ENCODE measurements at places on chromosomes 16 and 17.

DNA sequence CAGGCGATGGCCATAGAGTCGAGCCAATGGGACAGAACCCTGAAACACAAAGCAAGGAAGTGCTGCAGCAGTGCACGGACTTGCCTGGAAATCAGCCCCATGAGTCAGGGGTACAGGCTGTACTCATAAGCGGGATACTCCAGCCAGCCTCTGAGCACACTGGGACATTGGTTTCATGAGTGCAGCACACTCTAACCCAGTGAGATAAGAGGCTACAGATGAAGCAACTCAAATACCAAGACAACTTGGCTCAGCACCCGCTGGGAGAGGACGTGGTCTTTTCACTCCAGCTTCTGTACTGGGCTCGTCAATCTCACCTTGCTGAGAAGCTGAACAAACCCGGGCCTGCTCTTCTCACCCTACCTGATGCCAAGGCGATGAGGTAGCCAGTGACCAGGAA, 98.2 kb downstream of the AXIN2 start:
- DNase-seq = no peak

DNA sequence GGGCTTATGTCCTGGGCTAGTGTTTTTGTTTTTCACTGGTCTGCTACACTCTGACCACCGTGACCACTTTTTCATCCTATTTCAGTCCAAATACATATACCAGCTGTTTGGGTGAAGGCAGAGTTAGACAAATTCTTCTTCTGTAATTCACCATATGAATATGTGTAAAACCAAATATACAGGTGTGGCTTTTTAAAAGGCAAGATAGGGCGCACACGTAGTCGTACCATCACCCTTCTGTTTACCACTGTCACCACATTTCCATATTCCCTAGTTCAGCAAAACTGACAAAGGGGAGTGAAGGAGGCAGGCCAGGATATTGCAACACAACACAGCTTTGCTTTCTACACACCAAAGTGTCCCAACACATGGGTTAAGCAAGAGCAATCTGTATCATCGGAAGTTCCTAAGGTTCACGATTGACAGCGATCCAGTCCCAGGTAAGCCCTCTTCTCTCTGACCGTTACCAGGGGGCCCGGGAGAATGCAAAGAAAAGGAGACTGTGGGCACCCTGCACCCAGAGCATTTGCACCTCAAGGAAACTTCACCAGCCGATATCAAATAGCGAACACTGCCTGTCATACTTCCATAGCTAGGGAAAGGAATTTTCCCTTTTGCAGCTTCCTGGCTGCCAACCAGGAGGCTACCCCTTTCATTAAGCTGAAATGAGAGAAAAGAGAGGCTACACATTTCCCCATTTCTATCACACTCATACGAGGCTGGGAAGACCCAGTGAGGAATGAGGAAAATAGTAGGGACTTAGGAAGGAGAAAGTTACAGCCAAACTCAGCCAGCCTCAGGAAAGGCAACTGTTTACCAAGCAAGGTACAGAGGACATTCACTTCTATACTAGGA, 23.1 kb downstream of the CREBBP start:
- no peak for DNase-seq

- DNase-seq = no peak
Observed at GRCh38 chr17:74921026-74921681, 1.9 kb downstream of the USH1G start.

DNA sequence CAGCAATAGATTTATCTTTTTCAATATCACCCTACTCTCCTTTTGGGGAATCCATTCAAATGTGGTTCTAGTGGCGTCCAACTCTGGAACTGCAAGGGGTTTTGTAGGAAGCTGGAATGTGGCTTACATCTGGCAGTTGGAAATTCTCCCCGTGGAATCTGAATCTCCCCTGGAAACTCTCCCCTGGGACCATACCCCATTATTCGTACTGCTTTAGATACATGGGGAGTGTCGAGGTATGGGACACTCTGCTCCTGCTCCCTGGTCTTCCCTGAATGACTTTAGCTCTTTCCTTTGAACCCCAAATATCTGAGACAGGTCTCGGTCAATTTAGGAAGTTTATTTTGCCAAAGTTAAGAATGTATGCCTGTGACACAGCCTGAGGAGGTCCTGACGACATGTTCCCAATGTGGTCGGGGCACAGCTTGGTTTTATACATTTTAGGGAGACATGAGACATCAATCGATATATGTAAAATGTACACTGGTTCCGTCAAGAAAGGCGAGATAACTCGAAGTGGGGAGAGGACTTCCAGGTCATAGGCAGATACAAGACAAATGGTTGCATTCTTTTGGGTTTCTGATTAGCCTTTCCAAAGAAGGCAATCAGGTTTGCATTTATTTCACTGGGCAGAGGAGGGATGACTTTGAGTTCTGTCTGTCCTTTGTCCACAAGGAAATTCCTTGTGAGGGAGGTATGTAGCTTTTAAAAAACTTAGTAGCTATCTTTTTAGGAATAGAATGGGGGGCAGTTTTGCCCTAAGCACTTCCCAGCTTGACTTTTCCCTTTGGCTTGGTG, 89.1 kb upstream of the CORO6 start:
- no peak for DNase-seq

- DNase-seq = no peak
Observed at GRCh38 chr17:61009663-61010062, 332.0 kb downstream of the BCAS3 start.

- DNase-seq = no peak
Observed at GRCh38 chr16:4338712-4339299, 12.3 kb downstream of the PAM16 start.

- DNase-seq = no peak
Observed at GRCh38 chr17:82094931-82095776, 2.9 kb downstream of the FASN start.

DNA sequence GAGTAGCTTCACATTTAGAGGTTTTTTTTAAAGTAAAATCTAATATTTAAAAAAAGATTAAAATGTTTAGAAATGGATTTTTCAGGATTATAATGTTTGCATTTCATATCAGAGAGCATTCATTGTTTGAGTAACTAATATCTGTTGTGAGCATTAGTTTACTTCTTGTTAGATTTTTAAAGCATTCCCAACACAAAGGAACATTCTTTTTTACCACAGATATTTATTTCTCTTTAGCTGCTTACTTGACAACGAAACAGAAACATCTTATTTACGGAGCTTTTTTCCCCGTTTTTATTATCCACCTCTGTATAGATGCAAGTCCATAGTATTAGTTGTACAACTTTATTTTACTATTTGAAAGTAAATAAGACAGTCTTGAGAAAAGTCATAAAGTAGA, 53.0 kb downstream of the NFAT5 start:
- DNase-seq = no peak

DNA sequence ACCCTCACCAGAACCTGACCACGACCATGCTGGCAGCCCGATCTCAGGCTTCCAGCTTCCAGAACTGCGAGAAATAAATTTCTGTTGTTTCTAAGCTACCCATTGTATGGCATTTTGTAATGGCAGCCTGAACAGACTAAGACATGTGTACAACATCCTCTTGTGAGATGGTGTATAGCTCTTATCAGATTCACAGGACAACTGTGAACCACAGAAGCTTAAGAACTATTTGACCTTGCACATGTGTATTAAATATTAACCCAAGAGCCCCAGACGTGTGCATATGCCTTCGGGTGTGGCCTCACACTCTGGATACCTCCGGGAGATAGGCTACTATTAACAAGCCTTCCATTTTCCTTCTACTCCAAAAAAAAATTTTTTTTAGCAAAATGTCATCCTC, 248.9 kb downstream of the SLC39A11 start:
- no peak for DNase-seq

DNA sequence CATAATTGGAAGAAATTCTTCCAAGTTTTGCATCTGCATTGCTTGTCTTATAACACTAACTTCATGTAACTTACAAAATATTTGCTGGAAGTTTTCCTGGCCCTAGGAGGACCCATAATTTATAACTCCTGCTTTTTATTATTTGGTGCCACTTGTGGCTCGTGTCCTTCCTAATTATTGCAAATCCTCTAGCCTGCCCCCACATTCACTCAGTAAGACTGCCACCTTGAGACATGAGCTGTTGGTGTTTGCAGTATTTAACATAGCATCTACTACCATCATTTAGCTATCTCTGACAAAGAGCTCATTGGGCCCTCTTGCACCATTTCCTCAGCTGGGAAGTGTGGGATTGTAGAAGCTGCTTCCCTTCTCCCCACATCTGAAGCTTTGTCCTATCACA, 49.5 kb downstream of the FTO start:
- no peak for DNase-seq

- DNase-seq = no peak
Observed at GRCh38 chr17:35932586-35932985, 2.0 kb upstream of the RDM1 start.

DNA sequence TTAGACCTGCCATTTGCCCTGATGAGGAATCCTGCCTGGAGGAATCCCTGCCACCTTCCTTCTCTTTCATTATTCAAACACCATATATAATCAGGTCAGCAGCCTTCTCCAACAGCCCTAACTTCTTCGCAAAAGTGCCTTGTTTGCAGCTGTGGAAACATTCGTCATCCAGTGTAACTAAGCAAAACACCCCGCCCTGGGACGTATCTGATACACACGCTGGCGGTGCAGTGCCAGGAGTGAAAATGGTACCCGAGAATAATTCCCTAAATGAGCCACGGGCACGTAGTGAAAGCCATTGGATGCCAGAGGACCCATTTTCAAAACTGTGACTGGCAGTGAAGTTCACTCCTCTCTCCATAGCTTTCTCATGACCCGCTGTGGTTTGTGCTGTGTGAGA, 73.7 kb downstream of the IRX3 start:
- DNase-seq = no peak

DNA sequence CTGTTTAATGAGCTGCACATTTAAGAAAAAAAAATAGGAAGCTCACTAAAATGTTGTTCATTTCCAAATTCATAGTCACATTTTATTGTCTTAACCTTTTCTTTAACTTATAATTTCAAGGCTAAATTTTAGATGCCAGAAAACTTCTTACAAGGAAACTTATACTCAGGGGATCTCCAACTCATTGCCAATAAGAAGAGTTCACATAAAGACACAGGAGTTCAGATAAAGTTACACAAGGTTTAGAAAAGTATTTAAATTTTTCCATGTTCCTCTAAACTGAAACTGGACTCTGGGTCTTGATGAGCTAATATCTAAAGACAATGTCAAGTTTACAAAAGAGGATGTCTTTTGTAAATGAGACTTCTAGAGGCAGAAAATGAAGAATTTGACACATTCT, 190.7 kb upstream of the KCNJ16 start:
- DNase-seq = no peak

DNA sequence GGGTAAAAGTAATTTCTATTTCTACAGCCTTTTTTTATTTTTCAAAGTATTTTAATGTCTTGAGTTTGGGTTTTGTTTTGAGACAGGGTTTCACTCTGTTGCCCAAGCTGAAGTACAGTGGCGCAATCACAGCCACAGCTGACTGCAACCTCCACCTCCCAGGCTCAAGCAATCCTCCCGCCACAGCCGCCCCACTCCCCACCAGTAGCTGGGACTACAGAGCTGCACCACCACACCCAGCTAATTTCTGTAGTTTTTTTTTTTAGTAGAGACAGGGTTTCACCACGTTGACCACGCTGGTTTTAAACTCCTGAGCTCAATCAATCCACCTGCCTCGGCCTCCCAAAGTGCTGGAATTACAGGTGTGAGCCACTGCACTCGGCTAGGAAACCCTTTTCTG, 44.0 kb downstream of the TUBD1 start:
- DNase-seq = no peak

DNA sequence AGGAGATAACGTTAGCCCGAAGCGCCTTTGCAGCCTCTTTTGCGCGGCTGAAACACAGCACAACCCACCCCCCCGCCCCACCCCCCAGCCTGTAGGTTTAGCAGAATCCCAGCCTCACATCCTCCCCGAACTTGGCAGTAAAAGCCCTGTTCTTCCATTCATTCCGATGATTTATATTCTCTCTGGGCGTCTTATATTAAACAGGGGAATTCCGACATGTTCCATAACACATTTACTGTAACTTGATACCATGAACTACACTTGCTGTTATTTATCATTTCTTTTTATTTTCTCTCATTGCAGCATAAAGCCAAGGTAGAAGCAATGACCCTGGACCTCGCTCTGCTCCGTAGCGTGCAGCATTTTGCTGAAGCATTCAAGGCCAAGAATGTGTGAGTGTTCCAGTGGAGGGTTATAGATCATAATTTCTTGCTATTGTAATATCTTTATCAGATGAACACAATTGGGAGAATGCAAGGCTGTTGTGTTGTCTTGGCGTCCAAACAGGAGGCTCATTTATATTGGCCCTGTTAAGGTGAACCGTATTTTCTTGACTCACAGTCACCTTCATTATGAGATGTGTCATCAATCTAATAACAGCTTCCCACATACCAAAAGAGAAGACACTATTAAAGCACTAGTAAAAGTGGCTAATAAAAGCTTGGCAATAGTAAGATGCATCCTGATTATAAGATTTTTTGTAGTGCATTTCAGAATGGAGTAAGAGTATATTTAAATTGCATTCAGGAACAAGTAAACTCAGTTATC, 287.3 kb downstream of the WWOX start:
- DNase-seq = no peak

- DNase-seq = no peak
Observed at GRCh38 chr16:87436225-87437172, 44.4 kb downstream of the MAP1LC3B start.

GRCh38 chr17:55588446-55589242, 77.4 kb upstream of the SMIM36 start:
- DNase-seq = no peak

GRCh38 chr17:39706921-39707337, 7.1 kb downstream of the ERBB2 start:
- no peak for DNase-seq

DNA sequence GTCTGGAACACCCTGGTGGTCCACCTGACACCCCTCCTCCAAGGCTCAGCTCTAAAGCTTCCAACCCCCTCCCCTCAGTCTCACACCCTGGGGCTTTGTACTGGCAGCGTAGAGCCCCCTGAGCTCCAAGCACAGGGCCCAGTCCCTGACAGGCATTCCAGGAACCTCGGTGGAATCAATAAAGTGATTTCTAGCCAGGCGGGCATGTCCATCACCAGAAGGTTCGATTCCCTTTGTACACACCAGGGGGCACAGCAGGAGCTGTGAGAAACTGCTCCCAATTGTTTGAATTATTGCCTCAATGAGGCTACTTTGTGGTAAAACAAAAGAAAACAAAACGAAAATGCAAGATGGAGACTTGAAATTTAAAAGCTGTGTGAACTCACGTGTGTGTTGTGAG, 51.8 kb downstream of the SMPD3 start:
- no peak for DNase-seq
